ENCODE measurements at places on chromosomes 13 and 19. TPM values are rescaled to one million over a fixed set of nuclear protein-coding genes. Genes with fewer than 3 reads are reported as not detected.

Gene PSG6
- 1.0 TPM for total RNA-seq

Gene METTL21C
- total RNA-seq = not detected

Gene SNRPA
- 38.8 TPM for total RNA-seq

Gene ZNF226
- 17.9 TPM for total RNA-seq

Gene HNRNPA1L2
- 2.0 TPM for total RNA-seq

Gene MUC16
- total RNA-seq = not detected

Gene OVOL3
- not detected for total RNA-seq

Gene NALCN
- total RNA-seq = 1.8 TPM

Gene SIGLEC9
- total RNA-seq = not detected

Gene ZNF66
- 3.5 TPM for total RNA-seq

All from smooth muscle cell of trachea (primary cell).